Stimulated activated memory B cell treated with anti-CD40 and anti-IgM and Interleukin-4, amounts not matched to agents 10 μg/mL and 1 μg/mL and 100 μg/mL, for 72 hours (primary cell): ENCODE measurements at places on chromosomes 16 and 17.

GRCh38 chr16:78005881-78006280, 16.5 kb upstream of the CLEC3A start:
- ATAC-seq, result no peak

GRCh38 chr16:12449795-12450194, 353.9 kb downstream of the CPPED1 start:
- ATAC-seq, result no peak

- no peak for ATAC-seq
These were observed 111.7 kb downstream of the ABCA8 start for GRCh38 chr17:68843522-68843921.

- no peak for ATAC-seq
These were observed 93.9 kb upstream of the CDH8 start for GRCh38 chr16:62130101-62130500.

GRCh38 chr17:39894681-39895376, 23.6 kb downstream of the GSDMB start:
- no peak for ATAC-seq

- ATAC-seq, result no peak
These were observed 1.6 kb downstream of the UBE2Z start for GRCh38 chr17:48909783-48910182.

DNA sequence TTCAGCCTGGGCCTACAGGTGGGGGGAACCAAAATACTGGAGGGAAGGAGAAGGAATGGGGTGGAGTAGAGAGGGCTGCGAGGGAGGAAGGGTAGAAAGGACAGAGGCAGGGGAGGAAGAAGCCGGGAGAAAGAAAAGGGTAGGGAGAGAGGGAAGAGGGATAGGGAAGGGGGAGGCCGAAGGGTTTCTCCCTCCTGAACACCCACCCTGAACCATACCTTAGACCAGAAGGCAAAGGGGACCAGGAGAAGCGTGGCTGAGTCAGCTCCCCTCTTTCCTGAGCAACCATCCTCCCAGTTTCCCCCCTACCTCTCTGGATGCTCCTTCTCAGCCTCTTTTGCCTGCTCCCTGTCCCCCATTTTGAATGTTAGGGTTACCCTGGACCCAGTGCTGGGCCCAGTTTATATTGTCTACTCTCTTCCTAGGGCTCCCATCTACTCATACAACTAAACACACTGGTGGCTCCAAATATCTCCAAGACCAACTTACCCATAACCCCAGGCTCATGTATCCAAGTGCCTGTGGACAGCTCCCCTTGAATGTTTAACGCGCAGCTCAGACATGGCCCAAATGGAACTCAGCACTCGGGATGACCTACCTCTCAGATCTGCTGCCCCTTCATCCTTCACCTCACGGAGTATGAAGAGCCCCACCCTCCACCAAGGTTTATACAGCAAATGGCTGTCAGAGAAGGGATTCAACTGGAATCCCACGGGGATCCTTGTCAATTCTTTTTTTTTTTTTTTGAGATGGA, 7.8 kb downstream of the TSPOAP1 start:
- ATAC-seq, result no peak

DNA sequence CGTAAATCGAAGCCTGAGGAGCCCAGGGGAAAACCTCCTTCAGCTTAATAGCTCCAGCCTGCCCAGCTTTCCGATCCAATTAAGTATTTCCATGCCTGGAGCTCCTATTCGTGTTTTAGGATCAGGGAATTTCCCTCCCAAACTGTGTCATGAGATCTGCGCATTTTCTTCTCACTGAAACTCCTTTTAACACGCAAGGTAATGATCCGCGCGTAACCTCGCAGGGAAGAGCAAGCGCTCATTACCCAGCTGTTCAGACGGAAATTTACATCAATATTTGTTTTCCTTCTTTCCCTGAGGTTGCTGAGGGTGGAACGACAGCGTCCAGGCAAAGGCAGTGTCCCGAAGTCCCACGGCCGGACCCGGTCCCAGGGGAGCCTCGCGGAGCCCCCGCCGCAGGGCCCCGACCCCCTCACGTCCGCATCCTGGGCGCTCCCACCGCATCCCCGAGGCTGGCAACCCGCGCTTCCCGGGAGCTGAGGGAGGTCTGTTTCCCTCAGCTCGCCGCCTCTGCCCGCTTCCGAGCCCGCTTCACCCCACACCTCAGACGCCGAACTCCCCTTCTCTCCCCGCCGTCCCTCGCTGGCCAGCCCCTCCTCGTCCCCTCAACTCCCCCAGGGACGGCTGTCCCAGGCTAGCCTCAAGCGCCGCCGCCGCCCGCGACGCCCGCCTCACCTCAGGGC, 415 bp downstream of the ABCA5 start:
- peak; percentile 1 for ATAC-seq

DNA sequence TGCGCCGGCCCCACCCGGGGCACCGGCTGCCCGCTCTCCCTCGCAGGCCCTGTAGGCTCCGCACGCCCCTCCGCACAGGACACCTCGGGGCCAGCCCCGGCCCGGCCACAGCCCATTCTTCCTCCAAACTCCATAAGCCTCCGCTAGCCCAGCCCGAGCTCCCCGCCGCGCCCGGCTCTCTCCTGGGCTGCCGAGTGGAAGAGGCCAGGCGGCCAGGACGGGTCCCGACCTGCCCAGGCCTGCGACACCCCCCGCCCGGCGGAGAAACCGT, 397 bp downstream of the NCOR1 start:
- ATAC-seq, result peak; percentile 77

GRCh38 chr17:64217249-64217691, 45.8 kb downstream of the TEX2 start:
- peak; percentile 6 for ATAC-seq

DNA sequence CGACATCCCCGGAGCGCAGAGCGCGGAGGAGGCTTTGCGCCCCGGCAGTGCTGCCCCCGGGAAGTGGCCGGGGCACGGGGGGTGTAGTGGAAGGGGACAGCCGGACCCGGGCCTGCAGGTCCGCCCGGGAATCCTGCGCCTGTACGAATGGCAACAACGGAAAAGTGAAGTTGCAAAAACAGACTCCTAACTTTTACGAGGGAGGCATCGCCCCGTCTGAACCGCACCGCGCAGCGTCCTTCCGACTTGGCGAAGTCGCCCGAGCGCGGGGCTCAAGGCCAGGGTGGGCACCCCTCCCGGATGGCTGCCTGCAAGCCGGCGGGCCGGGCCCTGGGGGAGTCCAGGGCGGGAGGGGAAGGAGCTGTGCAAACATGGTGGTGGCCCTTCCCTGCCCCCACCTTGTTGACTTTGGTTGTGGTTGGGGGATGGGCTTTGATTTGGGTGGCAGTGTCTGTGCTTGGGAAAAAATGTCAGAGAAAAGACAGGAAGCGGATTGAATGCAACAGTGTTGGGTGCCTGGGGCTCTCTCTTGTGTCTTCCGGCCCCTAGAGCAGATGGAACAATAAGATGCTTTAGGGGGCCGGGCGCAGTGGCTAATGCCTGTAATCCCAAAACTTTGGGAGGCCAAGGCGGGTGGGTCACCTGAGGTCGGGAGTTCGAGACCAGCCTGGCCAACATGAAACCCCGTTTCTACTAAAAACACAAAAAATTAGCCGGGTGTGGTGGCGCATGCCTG, 675 bp downstream of the RNF213 start:
- peak; percentile 38 for ATAC-seq

GRCh38 chr17:36000732-36001109, 632 bp downstream of the CCL15 start:
- ATAC-seq, result no peak

DNA sequence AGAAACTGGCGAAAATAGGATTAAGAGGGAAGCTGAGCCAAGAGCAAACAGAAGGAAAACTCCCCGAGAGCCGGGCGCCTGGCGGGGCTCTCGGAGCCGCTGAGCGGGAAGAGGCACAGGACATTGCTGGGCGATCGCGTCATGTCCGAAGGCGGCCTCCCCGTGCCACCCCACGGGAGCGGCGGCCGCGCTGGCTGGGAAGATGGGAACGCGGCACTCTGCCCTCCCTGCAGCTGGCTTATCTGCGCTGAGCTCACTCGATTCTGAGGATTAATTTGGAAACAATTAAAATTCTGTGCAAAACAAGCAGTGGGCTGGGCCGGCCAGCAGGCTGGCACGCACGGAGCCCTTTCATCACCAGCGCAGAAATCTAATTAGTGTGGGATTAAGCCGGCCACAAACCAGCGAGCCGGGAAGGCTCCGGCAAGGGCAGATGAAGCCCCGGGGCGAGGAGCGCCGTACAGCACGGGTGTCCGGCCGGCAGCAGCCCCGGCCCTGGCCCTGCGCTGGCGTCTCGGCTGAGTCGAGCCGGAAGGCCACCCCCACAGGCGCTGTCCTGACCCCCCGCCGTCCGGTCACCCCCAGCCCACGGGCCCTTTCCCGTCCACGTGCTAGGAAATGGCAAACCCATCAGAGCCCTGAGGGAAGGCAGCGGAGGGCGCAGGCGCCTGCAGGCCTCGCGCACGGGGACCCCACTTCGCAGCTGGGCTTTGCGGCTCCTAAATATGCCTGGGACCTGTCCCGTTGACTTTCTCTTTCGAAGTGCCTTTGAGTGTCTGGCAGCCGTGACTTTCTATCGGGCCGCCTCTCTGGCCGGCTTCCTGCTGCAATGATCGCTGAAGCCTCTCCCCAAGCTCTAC, 37.9 kb downstream of the SOX8 start:
- ATAC-seq, result peak; percentile 14

DNA sequence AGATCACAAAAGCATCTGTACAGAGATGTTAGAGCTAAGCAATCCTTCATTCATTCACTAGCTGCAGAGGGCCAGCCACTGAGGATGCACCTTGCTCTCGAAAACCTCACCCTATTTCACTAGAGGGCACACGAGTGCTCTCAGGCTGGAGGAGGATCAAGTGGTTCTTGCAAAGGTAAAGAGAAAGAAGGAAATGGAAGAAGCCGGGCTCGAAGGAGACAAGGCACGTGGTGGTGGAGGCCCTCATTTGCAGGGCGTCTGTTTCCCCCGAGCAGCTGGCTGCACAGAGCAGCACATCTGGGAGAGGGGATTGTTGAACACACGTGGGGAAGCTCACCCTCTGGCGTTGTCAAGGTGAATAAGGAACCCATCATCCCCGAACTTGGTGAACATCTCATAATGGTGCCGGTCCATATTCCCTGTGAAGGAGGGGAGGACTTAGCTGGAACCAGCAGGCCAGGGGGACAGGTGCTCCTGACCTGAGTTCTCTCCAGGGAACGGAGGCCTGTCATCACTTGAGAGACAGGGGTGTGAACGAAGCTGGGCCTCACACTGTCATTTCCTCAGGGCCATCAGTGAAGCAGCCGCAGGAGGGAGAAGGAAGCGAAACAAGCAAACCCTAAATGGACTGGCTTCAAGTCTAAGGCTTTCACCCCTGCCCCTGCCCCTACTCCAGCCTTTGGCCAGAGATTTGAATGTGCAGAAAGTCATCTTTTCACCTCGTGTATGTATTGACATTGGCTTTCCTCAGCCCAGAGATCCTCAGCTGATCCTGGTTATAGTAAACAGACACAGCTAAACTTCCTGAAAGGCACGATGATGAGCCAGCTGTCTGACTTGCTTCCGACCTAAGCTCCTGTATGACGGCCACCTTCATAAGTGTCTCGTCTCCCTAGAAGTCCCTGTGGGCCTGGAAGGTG, 27.6 kb downstream of the PRKAR1A start:
- peak; percentile 62 for ATAC-seq

- no peak for ATAC-seq
These were observed 28.0 kb upstream of the MTSS2 start for GRCh38 chr16:70713824-70714223.

- ATAC-seq, result peak; percentile 1
These were observed 2.9 kb downstream of the SLC16A3 start for GRCh38 chr17:82231562-82232321.

DNA sequence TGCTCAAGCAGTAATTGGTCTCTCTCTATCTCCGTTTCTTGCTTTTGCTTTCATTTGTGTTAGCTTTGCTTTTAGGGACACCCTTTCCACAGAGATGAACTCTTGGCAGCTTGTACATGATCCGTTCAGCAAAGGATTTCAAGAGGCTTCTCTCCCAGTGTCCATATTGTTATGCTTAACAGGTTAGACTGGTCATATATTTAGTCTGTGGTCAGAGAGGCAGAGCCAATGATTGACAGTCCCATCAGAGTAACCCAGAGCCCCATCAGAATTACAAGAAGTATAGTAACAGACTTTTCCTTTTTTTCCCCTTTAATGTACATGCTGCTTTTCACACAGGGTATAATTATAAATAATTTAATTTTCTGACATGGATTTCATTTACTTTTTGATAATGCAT, 34.4 kb downstream of the GDPD1 start:
- ATAC-seq, result no peak

DNA sequence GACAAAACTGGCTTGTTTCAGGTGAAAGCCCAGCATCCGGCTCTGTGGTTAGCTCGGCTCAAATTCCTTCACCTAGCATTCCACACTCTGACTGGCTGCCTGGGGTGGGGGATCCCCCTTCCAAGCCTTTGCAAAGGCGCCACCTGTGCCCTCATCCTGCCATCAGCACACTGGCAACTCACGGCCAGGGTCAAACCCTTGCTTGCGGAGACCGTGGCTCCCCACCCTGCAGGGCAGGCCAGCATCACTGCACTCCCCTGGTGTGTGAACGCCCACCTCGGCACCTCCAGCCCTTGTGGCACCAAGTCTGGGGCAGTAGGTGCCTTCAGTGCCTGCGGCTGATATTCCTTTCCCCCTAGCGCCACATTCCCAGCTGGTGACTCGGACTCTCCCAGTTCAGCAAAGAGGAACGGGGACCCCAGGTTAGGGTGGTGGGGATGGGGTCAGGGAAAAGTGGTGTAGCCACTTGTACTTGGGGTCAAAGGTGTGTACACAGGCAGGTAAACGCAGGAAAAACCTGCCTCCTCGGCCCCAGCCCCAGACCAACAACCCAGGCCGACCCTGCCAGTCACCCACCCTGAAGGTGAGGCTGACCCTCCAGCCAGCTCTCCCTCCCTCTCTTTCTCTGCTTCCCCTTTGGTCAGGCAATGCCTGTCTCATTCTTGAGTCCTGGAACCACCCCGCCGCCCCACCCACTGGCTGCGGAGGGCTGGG, 1.1 kb downstream of the FLII start:
- peak; percentile 0 for ATAC-seq

DNA sequence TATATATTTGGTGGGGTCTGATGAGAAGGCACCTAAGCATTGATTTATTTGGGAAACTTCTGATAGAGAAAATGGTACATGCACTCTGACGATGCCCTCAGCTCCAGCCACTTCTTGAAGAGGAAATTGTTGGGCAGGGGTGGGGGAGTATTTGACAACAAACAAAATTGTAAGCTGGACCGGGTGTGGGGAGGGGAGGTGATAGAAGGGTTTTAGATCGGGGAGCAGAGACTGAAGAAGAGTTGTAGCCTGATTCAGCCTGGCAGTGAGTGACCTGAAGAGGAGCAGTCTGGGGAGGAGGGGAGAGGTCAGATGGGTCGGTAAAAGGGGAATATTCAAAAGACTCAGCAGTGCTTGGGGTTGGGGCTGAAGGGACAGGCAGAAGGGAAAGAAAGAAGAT, 2284.7 kb downstream of the TP53TG3F start:
- ATAC-seq, result no peak
